Activated CD4-positive, alpha-beta memory T cell treated with anti-CD3 and anti-CD28 coated beads for 36 hours (primary cell): ENCODE measurements at places on chromosomes 1 and 21. TPM values are rescaled to one million over a fixed set of nuclear protein-coding genes. Genes with fewer than 3 reads are reported as not detected.

The SFN gene
- 0.95 TPM for total RNA-seq

The PLPPR5 gene
- not detected for total RNA-seq

The IL19 gene
- total RNA-seq, result not detected

The CYP4B1 gene
- not detected for total RNA-seq

The KIFAP3 gene
- total RNA-seq, result 15.6 TPM

The FCRL1 gene
- not detected for total RNA-seq

The GPR25 gene
- total RNA-seq, result not detected

The GPR61 gene
- total RNA-seq, result not detected

The PTGFRN gene
- total RNA-seq, result 14.2 TPM
